ENCODE measurements at places on chromosomes 4 and X.

DNA sequence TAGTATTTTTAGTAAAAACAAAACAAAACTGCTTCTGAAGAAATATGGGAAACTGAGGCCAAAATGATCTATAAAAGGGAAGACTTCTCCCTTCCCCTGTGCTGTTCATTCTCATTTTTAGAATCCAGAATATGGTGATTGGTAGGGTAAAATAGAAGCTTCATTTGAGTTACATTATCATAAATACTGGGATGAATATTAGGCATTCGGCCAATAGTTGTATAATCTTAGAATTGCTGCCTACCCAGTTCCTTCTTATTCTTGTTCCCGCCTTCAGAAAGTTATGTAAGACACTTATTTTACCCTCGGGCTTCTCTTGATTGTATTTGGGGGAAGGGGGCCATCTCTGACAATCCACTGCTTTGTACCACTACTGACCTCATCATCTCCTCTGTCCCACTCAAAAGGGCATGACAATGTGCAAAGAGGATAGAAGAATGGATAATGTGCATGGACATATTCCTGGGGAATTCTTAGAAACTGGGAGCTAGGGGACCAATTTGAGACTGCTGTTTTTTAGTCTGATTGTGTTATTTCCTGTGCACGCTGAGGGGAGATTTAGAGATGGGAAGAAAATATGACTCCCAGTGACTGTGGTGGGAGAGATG, 588 bp downstream of the ART3 start:
- no peak for DNase-seq

- no peak for DNase-seq
These were observed 107.1 kb downstream of the ANXA10 start for GRCh38 chr4:168199260-168199957.

GRCh38 chr4:105350859-105351490, 122.9 kb downstream of the PPA2 start:
- no peak for DNase-seq

DNA sequence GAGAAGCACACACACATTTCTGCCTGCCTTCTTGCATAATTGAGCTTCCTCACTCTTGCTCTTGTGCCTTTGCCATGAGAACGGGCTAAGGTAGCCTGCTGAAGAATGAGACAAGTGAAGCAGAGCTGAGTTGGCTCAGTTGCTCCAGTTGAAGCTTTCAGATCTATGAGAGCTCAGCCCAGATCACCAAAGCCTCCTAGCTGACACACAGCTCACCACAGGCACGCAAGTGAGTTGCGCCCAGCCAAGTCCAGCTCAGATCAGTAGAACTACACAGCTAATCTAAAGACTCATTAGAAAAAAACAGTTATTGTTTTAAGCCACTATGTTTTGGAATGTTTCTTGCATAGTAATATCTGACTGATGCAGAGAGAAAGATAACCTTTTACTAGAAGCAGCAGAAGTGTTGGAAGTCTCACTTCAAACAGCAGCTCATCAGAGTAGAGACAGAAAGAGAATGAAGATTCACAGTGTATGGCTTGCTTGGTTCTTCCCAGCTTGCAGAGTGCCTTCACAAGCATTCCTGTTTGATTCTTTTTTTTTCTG, 362.4 kb downstream of the MID1IP1 start:
- DNase-seq = no peak

DNA sequence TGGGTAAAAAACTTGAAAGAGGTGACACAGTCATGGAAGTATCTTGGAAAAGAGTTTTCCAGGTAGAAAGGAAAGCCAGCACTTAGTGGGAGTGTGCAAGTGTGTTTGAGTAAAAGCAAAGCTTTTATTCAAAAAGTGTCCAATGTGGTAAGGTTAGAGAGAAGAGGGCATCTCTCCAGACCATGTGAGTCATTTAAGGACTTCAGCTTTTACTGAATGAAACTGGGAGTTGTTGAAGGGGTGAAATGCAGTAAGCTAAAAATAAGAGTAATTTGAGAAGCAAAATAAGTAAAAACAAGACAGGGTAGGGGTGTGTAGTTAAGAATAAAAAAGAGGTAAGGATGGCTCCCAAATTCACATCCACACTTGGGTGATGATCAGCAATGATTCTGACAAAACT, 238.9 kb downstream of the SLC7A11 start:
- DNase-seq = no peak

DNA sequence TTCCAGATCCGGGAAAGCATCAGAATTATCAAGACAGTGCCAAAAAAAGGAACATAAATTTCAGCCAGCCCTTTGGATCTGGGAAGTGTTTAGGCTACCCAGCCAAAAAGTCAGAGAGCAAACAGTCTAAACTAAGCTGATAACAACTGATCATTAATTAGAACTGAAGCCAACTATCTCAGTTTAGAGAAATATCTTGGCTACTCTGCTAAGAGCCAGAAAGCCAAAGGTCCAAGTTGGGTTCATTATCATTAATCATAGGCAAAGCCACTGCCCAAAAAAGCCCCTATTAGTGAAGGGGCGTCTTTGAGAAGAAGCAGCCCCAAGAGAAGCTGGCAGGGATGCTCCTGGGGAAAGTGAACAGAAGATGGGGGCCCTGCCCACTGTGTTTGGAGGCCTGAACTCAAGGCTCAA, 37.0 kb upstream of the SHISA3 start:
- no peak for DNase-seq

DNA sequence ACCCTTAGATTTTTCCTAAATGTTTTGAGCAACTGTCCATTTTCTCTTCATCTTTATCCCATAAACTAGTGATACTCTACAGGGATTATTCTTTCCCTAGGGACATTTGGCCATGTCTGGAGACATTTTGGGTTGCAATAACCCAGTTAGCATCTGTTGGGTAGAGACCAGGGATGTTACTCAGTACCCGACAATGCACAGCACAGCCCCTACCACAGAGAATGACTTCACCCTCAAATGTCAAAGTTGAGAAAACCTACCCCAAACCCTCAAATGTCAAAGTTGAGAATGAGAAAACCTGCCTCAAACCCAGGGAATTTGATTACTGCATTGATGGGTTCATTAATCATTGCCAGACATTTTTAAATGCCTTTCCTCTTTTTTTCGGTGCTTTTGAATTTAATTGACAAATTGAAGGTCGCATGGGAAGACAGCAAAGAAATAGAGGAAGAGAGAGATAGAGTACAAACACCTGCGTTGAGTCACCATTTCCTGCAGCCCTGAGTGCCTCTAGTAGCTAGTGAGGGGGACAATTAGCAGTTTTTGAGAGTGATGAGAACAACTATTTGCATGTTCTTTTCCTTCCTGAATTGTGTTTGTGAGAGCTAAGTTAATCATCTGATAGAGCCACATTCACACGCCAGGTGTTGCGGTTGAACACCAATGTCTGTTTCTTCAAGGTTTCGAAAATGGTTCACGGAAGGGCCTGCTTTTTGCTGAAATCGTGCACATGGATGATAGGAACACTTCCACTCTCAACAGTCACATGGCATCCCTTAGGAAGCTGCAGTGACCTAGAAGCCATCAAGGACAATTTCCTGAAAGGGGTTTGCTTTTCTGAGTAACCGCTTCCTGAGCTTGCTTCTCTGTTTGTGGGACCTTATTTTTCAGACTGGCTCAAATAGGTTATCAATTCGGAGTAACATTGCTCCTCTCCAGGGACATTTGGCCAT, 203.9 kb upstream of the VCX3A start:
- no peak for DNase-seq

DNA sequence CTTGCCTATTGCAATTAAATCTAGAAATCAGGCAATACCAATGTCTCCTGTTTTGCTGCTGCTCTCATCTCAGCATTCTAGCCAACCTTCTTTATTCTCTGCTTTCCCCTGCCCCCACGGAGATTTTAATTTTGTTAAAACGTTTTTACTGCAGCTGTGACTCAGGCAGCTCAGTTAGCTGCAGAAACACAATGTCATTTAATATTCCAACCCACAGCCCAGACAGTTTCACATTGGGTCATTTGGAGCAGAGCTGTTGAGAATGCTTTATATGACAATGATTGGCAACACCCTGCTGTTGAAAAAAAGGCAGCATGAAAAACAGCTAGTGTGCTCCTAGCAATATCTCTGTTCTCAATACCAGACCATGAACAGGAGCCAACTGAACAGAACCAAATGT, 12.6 kb upstream of the SLC10A4 start:
- no peak for DNase-seq

GRCh38 chr4:1922821-1923220, 51.6 kb downstream of the NSD2 start:
- no peak for DNase-seq

GRCh38 chr4:36687681-36688080, 406.3 kb downstream of the DTHD1 start:
- DNase-seq = no peak

- peak; percentile 70 for DNase-seq
These were observed 2.1 kb downstream of the GEMIN8 start for GRCh38 chrX:14027511-14028019.

DNA sequence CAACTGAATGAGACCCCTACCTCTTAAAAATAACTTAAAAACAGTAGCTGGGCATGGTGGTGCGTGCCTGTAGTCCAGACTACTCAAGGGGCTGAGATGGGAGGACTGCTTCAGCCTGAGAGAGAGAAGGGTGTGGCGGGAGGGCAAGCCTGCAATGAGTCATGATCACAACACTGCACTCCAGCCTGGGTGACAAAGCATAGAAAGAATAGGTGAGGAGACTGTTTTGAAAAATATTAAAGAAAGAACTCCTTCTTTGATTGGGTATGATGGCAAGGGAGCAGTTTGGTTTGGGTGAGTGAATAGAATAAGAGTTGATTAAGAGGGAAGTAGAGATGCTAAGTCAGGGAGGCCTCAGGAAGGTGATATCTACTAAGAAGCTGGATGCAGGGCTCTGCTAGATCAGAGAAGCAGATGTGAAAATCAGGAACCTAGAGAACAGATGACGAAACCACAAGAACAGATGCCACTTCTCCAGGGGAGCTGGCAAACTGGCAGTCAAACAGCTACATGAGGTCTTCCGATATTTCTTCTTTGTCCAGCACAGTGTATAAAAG, 318.6 kb downstream of the OPHN1 start:
- no peak for DNase-seq

GRCh38 chrX:107758231-107758766, 17.3 kb downstream of the TSC22D3 start:
- no peak for DNase-seq

DNA sequence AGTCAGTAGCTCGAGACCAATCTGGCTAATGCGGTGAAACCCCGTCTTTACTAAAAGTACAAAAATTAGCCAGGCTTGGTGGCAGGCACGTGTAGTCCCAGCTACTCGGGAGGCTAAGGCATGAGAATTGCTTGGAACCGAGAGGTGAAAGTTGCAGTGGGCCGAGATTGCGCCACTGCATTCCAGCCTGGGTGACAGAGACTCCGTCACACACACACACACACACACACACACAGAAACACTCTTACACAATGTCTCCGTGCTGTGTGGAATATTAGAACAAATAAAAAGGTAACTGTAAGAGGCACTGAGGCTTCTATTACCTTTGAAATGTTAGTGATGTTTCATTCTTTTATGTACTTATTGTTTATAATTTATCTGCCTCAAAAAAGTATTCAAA, 326.6 kb downstream of the GPAT3 start:
- DNase-seq = no peak

DNA sequence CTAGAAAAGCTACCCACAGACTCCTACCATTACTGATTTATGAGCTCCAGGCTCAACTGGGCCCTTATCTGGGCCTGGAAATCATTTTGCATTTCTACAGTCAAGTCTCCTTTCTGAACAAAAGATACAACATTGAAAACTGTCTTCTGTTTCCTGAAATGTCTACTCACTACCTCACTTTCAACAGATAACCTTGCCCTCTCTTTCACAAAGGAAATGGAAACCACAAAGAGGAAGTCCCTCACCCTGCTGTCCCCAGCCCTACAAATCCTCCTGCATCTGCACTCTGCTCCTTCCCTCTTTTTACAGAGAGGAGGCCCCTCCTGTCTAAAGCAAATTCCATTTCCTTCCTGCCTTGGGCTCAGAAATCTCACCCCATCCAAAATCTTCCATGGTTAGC, 24.8 kb upstream of the CYBB start:
- no peak for DNase-seq

- no peak for DNase-seq
These were observed 237.5 kb upstream of the ANXA10 start for GRCh38 chr4:167854881-167855280.

GRCh38 chr4:54165438-54165837, 63.7 kb upstream of the PDGFRA start:
- DNase-seq = no peak

Measured in kidney capillary endothelial cell (primary cell).